ENCODE measurements at places on chromosomes 7 and 10.

DNA sequence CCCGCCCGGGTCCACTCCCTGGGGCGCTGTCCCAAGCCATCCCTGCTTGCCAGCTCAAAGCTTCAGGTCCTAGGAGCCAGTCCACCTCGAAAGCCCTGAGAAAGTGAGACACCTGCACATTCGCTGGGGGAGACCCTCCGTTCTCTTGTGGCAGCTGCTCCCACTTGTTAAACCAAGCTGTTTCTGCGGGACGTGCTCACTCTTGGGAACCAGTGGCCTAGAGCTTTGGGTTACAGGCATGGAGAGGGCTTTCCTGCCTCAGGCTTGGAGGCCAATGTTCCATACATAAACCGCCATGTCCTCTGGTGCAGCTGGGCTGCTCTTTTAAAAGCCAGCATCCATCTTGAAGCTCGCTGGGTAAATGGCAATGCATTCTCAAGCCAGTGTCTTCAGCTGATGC, 19.9 kb upstream of the TTYH3 start:
- no peak for DNase-seq

DNA sequence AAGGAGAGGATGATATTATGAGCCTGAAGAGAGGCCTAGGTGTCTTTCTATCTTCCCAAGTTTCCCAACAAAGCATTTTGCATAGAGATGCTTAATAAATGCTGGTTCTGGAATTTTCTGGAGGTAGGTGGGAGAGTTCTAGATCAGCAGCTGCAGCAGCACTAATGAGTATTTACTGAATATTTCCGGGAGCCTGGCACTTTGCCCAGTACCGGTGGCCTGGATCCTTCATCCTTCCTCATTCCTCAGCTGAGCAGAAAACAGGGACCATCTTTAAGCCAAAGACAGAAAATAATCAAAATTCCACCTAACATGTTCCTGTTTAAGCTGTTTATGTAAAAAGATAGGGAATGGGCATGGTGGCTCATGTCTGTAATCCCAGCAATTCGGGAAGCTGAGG, 813.2 kb upstream of the AUTS2 start:
- DNase-seq: no peak

GRCh38 chr7:130941322-130942210, 207.6 kb upstream of the KLF14 start:
- DNase-seq: no peak

- no peak for DNase-seq
Observed at GRCh38 chr7:99267481-99267840, 5.2 kb upstream of the MYH16 start.

DNA sequence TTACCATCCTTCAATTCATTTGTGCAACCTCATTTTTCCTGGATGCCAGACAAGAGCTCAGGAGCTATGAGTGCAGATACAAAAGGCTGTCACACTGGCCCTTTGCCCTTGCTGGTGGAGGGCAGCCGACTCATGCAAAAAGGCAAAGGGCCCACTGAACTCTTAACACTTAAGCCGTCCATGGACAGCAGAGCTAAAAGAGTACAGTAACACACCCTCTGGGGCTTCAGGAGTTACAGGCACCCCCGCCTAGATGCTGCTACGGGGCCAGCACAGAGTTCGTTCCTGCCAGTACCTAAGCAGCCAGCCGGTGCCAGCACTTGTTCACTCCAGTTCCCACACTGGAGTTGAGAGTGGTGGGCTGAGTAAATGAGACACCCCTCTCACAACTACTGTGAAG, 69.9 kb upstream of the MRLN start:
- DNase-seq: no peak
